Activated T-cell treated with anti-CD3 and anti-CD28 coated beads, Interleukin-2, amount 50 U/mL, for 72 hours (primary cell): ENCODE measurements at places on chromosomes 4 and X. TPM values are rescaled to one million over a fixed set of nuclear protein-coding genes. Genes with fewer than 3 reads are reported as not detected.

Gene C4orf51
- total RNA-seq = not detected

DNA sequence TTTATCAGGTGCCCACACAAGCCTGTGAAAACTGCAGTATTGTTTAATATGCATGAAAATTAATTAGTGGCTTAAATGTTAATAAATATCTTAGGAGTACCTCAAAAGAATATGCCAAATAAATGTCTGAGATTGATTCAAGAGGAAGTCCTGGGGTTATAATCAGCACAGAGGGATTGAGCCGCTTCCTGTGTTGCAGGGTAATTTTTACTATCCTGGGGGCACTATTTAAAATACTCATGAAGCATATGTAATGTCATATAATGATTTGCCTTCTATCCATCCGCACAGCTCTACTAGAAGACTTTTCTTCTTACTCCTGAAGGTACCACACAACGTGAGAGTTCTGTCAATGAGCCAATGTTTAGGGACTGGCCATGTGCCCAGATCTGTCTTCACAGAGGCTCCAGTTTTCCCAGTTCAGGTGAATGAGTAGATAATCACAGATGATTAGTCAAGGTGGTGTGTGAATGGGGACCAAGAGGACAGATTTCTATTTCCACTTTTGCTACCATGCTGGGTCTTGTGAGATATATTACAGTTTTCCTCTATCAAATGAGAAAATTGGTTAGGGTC lies 233.3 kb downstream of the USP46 start:
- no peak overlapping the region for H3K4me3 ChIP-seq
- no peak for DNase-seq
- peaks cover 1% of the 10 kb centered on the region for H3K36me3 ChIP-seq
- no peak overlapping the region for H3K27ac ChIP-seq

DNA sequence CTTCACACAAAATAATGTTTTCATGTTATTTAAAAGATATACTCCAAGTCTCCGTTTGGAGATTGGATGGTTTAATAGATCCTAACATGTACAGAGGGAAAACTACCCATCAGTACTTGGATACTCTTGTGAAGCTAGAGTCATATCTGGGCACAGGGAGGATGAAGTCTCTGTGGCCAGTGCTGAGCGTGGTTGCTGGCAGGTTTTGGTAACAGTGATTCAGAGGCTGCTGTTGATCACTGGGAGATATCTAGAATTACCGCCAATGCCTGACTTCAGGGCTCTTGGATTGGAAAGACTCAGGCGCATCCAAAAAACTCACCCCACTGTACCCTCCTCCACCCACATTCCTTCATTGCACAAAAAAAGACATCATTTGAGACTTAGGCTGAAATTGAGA lies 107.2 kb upstream of the PGRMC2 start:
- peaks cover 1% of the 10 kb centered on the region for H3K36me3 ChIP-seq
- DNase-seq = no peak
- H3K4me1 ChIP-seq = no peaks in the 10 kb centered on the region
- no peak overlapping the region for H3K27ac ChIP-seq

- DNase-seq = no peak
- H3K36me3 ChIP-seq = no peaks in the 10 kb centered on the region
- no peak overlapping the region for H3K4me3 ChIP-seq
Measured at GRCh38 chrX:108309144-108309543, 129.1 kb downstream of the COL4A6 start.

- H3K27ac ChIP-seq = no peak overlapping the region
- H3K27me3 ChIP-seq = no peaks in the 10 kb centered on the region
- no peaks in the 10 kb centered on the region for H3K36me3 ChIP-seq
- no peak for DNase-seq
- H3K4me3 ChIP-seq = no peak overlapping the region
Measured at GRCh38 chr4:177163532-177163931, 146.1 kb upstream of the NEIL3 start.

Gene IQCM
- total RNA-seq = not detected

DNA sequence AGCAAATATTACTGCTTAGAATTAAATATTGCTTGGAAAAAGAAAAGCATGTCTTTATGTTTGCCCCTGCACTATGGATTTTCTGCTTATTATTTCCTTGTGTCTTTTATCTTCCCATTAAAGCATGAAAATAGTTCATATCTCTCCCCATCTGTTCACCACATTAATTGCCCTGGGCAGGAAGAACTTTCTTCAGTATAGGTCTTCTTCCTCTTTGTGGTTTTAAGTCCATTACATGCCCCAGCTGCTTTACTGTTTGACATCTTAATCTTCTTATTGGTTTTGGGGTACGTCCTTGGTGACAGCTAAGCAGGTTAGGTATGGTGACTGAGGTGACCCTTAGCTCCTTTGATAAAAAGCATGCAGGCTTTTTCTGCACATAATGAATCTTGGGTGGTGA lies 157.3 kb downstream of the AASDH start:
- H3K27ac ChIP-seq = no peak overlapping the region
- no peaks in the 10 kb centered on the region for H3K36me3 ChIP-seq
- peaks cover 9% of the 10 kb centered on the region for H3K27me3 ChIP-seq
- no peak overlapping the region for H3K4me3 ChIP-seq
- H3K4me1 ChIP-seq = no peaks in the 10 kb centered on the region

GRCh38 chrX:132748909-132749308 lies 209.5 kb downstream of the HS6ST2 start:
- peaks cover 4% of the 10 kb centered on the region for H3K4me1 ChIP-seq
- peaks cover 64% of the 10 kb centered on the region for H3K27me3 ChIP-seq
- no peak for DNase-seq
- no peak overlapping the region for H3K4me3 ChIP-seq
- no peaks in the 10 kb centered on the region for H3K36me3 ChIP-seq
- H3K27ac ChIP-seq = no peak overlapping the region

Gene TREX2
- 2.7 TPM for total RNA-seq

DNA sequence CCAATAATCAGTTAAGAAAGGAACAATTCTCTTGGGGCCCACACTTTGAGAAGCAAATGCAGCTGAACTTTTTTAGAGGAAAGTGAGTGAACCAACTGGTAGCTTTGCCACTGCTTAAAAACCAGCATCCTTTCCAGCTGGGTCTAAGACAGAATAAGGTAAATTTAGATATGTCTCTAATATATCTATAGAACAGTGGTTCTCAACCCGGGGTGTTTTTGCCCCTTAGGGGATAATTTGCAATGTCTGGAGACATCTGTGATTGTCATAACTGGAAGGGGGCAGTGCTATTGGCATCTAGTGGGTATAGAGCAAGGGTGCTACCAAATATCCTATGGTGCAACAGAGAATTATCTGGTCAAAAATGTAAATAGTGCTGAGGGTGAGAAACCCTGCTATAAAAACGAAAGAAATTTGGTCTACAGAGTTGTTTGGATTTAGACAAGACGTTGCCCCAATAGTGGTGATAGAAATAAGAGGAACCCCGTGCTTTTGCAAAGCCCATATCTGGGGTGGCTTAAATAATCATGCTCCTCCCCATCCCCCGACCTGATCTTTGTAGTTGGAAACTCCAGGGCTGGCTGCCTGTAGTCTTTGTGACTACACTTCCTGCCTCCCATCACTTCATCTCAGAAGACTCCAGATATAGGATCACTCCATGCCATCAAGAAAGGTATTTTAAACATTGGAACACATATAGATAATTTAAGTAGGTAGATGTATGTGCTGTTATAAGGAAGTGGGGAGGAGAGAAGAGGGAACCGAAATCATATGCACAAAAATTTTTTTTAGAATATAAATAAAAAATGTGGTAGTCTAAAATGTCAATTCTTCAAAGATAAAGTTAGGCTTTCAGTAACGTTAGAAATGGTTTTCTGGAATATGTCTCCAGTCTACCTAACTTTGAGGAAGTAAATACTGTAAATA lies at the start of gene TLR7:
Gene TLR7 (plus strand): TSS at position 622 of the 927 bp plus-strand sequence. CDS start 507 bp downstream, outside the sequence.
- H3K4me3 ChIP-seq = no peak within 1 kb of the TSS
- H3K36me3 ChIP-seq = peaks cover 4% of the 10 kb centered on the region
- no peaks in the 10 kb centered on the region for H3K27me3 ChIP-seq
- H3K4me1 ChIP-seq = no peaks in the 10 kb centered on the region
- H3K27ac ChIP-seq = no peak within 1 kb of the TSS
- DNase-seq = no peak

Gene TLR2
- 0.70 TPM for total RNA-seq

DNA sequence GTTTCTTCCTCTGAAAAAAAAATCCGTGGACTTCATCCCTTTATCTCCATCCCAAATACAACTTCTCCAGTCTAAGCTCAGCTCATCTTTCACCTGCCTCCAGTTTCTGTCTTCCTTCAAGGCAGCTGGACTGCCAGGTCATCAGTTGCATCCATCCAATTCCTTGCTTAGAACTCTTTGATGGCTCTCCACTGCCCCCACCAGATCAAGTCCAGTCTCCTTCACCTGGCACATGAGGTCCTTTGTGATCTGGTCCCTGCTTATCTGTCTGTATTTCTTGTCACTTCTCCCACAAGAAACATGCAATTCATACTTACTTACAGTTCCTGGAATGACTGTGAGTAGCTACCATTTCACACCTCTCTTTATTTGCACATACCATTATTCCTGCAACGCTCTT lies 33.8 kb downstream of the OTUD6A start:
- no peak for DNase-seq
- no peaks in the 10 kb centered on the region for H3K4me1 ChIP-seq
- no peaks in the 10 kb centered on the region for H3K36me3 ChIP-seq
- H3K27ac ChIP-seq = no peak overlapping the region
- peaks cover 48% of the 10 kb centered on the region for H3K27me3 ChIP-seq
- H3K4me3 ChIP-seq = no peak overlapping the region

DNA sequence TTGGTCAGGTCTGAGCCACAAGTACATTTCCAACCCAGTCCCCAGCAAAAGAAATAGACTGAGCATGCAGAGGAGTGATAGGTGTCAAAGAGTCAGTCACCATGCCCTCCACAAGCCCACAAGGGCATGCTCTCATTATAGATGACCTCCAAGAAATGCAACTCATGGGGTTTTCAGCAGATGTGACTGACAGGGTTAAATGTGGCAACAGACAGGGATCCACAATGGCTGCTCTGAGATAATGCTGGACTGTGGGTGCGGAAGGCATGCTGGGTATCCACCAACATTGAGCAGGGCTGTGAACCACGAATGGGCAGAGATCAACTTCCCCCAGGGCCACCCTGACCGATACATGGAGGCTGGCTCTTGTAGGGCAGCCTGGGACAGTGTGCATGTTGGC lies 115.8 kb downstream of the BCOR start:
- peaks cover 14% of the 10 kb centered on the region for H3K4me1 ChIP-seq
- no peak overlapping the region for H3K27ac ChIP-seq
- no peak overlapping the region for H3K4me3 ChIP-seq
- peaks cover 16% of the 10 kb centered on the region for H3K27me3 ChIP-seq
- no peak for DNase-seq

GRCh38 chr4:113335746-113336145 lies 286.3 kb downstream of the ANK2 start:
- H3K4me3 ChIP-seq = no peak overlapping the region
- no peaks in the 10 kb centered on the region for H3K4me1 ChIP-seq
- no peak for DNase-seq
- peaks cover 23% of the 10 kb centered on the region for H3K27me3 ChIP-seq
- no peaks in the 10 kb centered on the region for H3K36me3 ChIP-seq

Gene SERTM2
- total RNA-seq = 0.05 TPM

Gene PPEF2
- not detected for total RNA-seq

DNA sequence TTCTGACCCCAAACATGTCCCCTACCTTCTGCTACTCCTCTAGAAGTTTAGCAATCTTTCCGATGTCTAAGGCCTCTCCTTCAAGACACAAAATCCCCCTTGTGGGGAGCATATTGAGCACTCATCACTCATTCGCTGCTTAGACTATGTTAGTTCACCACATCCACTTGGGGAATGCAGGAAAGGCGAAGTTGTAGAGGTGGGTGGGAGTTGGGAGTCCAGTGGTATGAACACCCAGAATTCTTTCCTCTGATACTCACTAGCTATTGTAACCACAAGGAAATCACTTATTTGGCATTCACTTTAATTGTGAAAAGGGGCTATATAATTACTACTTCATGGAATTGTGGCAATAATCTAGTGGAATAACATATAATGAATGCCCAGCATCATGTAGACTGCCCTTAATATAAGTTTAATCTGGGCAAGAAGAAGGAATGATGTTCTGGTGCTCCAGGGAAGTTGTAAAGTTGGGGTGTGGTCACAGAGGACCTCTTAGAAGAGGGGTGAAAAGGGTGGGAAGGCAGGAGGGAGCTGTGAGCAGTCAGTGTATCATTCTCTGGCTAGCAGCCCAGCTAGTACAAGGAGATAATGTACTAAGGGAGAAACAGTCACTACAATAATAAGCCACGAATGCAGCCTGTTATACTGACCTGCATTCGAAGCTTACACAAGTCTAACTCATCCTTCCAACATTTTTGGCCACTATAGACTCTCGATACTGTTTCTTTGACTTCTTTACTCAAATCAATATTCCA lies 468.2 kb upstream of the DIPK2B start:
- H3K27ac ChIP-seq = no peak overlapping the region
- no peaks in the 10 kb centered on the region for H3K4me1 ChIP-seq
- H3K36me3 ChIP-seq = no peaks in the 10 kb centered on the region
- H3K27me3 ChIP-seq = peaks cover 36% of the 10 kb centered on the region
- H3K4me3 ChIP-seq = no peak overlapping the region

GRCh38 chr4:69811166-69811565 lies 48.8 kb downstream of the SULT1E1 start:
- H3K4me1 ChIP-seq = no peaks in the 10 kb centered on the region
- no peaks in the 10 kb centered on the region for H3K27me3 ChIP-seq
- no peaks in the 10 kb centered on the region for H3K36me3 ChIP-seq
- H3K27ac ChIP-seq = no peak overlapping the region
- no peak for DNase-seq
- no peak overlapping the region for H3K4me3 ChIP-seq

DNA sequence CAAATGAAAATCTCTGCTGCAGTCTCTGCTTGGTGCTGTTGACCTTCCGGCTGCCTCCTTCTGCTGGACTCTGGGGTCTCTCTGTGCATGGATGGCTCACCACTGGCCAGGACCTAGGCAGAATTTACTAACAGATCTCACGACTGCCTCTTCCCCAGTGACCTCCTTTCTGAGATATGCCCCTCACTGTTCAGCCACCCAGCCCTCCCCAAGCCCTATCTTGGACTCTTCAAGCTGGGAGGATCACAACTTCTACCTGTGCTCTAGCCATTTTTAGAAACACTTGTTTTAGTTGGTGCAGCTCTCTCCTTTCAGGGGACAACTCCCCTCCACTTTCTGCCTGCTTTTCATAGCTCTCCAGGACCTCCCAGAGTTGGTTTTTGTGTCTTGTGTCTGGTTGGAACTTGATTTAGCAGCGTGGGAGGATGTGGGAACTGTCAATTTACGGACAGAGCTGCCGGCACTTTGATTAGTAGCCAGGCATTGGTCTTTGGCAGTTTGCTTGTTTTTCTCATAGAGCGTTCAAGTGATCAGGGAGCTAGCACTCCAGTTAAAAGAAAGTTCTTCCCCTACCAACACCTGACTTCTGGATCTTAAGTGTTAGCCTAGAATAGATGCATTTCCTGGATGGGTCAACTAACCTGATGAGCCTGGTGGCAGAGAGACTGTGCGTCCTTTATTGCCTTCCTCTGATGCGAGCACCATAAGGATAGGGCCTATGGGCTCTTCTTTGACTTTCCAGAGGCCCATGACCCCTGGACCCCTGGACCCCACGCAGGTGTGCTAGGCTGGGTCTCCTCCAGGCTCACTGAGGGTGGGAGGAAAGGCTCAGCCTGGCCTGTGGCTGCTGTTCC lies 6.5 kb downstream of the RGS12 start:
- no peak overlapping the region for H3K27ac ChIP-seq
- H3K4me1 ChIP-seq = peaks cover 46% of the 10 kb centered on the region
- peaks cover 9% of the 10 kb centered on the region for H3K27me3 ChIP-seq
- H3K4me3 ChIP-seq = no peak overlapping the region
- no peaks in the 10 kb centered on the region for H3K36me3 ChIP-seq

- H3K4me1 ChIP-seq = no peaks in the 10 kb centered on the region
- H3K27me3 ChIP-seq = no peaks in the 10 kb centered on the region
- no peak overlapping the region for H3K27ac ChIP-seq
- H3K36me3 ChIP-seq = peaks cover 2% of the 10 kb centered on the region
- H3K4me3 ChIP-seq = no peak overlapping the region
Measured at GRCh38 chr4:108637856-108638255, 12.5 kb upstream of the OSTC start.

GRCh38 chrX:68676335-68676734 lies 28.9 kb downstream of the STARD8 start:
- H3K27me3 ChIP-seq = peaks cover 14% of the 10 kb centered on the region
- H3K36me3 ChIP-seq = no peaks in the 10 kb centered on the region
